ENCODE measurements at places on chromosomes 13 and 19. TPM values are rescaled to one million over a fixed set of nuclear protein-coding genes. Genes with fewer than 3 reads are reported as not detected.

GRCh38 chr19:39927524-39928356 is 6.7 kb downstream of the FCGBP start:
- no peak overlapping the region for H3K27ac ChIP-seq
- no peaks in the 10 kb centered on the region for H3K36me3 ChIP-seq
- peaks cover 3% of the 10 kb centered on the region for H3K27me3 ChIP-seq
- H3K4me1 ChIP-seq: no peaks in the 10 kb centered on the region

- DNase-seq: no peak
- no peak overlapping the region for H3K4me3 ChIP-seq
- H3K27me3 ChIP-seq: no peaks in the 10 kb centered on the region
- H3K27ac ChIP-seq: peak overlapping the region; percentile 76
These were observed 472.9 kb downstream of the FOXO1 start for GRCh38 chr13:40193286-40194223.

DNA sequence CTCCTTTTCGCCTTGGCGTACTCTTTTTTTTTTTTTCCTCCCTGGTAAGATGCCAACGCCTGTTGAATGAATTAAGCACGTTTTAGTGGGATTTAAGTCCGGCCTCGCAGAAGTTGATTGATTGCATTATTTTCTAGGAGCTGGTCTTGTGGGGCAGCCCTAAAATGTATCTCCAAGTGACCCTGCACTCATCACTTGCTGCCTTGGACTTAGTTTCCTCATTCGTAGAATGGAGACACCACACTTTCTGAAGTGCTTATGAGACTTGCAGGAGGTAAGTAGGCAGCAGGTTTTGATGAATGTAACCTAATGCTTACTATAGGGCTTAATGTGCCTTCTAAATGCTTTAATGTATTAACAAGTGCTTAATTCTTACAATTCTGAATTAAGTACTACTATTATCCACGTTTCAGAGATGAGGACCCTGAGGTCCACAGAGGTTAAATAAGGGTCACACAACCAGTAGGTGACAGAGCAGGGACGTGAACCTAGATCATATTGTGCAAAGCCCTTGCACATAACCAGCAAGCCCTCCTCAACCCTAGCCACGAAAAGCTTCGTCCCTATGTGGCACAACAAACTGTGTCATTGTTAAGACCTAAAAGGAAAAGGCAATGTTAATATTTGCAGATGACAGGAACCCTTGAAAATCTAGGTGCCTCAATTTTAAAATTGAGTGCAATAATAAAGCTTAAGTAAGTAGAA is 514 bp upstream of the ARGLU1 start:
- no peaks in the 10 kb centered on the region for H3K36me3 ChIP-seq
- H3K27ac ChIP-seq: peak overlapping the region; percentile 97
- peaks cover 46% of the 10 kb centered on the region for H3K4me1 ChIP-seq
- H3K4me3 ChIP-seq: peak overlapping the region; percentile 90
- no peak for DNase-seq
- no peaks in the 10 kb centered on the region for H3K27me3 ChIP-seq

DNA sequence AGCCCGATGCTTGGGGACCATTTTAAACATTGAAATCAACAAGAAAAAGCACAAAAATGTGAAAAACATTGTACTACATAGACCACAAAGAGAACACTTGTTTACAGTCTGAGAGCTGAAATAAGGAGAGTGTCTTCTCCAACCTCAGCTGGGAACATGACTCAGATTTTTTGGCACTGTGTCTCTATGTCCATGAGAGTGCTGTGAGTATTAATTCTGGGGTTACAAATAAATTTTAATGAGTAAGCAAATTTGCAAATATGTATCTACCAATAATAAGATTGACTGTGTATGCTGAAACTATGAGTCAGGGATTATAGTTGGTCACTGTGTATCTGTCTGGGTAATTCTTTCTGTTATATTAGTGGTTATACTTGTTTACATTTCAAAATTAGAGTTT is 174.0 kb downstream of the DCT start:
- no peak overlapping the region for H3K27ac ChIP-seq
- H3K27me3 ChIP-seq: no peaks in the 10 kb centered on the region
- H3K36me3 ChIP-seq: no peaks in the 10 kb centered on the region
- H3K4me3 ChIP-seq: no peak overlapping the region
- DNase-seq: no peak

- DNase-seq: peak; percentile 55
- H3K36me3 ChIP-seq: no peaks in the 10 kb centered on the region
- peaks cover 2% of the 10 kb centered on the region for H3K4me1 ChIP-seq
- no peak overlapping the region for H3K27ac ChIP-seq
- no peaks in the 10 kb centered on the region for H3K27me3 ChIP-seq
These were observed 4.3 kb upstream of the ZNF813 start for GRCh38 chr19:53463263-53463662.

- H3K36me3 ChIP-seq: peaks cover 91% of the 10 kb centered on the region
- no peak overlapping the region for H3K4me3 ChIP-seq
- H3K4me1 ChIP-seq: no peaks in the 10 kb centered on the region
- H3K27ac ChIP-seq: no peak overlapping the region
- H3K27me3 ChIP-seq: no peaks in the 10 kb centered on the region
These were observed 69.1 kb downstream of the RBM26 start for GRCh38 chr13:79336966-79337365.

DNA sequence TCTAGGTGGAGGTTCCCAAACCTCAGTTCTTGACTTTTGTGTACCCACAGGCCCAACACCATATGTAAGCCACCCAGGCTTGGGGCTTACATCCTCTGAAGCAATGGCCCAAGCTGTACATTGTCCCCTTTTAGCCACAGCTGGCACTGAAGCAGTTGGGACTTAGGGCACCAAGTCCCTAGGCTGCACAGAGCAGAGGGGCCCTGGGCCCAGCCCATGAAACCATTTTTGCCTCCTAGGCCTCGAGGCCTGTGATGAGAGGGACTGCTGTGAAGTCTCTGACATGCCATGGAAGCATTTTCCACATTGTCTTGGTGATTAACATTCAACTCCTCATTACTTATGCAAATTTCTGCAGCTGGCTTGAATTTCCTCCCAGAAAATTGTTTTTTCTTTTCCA is 30.2 kb downstream of the ING1 start:
- H3K4me3 ChIP-seq: no peak overlapping the region
- no peaks in the 10 kb centered on the region for H3K4me1 ChIP-seq
- no peak overlapping the region for H3K27ac ChIP-seq
- H3K36me3 ChIP-seq: no peaks in the 10 kb centered on the region

DNA sequence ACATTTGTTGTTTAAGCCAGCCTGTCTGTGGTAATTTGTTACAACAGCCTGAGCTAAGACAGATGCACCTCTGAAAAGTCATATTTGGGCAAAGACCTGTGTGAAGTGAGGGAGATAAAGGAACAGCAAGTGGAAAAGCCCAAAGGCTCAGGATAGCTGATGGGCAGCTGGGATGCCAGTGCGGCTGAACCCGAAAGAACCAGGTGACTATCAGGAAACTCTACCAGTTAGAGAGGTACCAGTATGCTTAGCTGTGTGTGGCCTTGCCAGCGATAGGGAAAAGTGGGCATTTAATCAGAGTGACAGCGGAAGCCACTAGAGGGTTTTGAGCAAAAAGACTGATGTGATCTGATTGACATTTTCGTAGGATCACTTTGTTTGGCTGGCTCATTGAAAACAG is 764.8 kb upstream of the GPC6 start:
- no peak overlapping the region for H3K27ac ChIP-seq
- H3K4me1 ChIP-seq: no peaks in the 10 kb centered on the region
- H3K27me3 ChIP-seq: no peaks in the 10 kb centered on the region
- DNase-seq: no peak

DNA sequence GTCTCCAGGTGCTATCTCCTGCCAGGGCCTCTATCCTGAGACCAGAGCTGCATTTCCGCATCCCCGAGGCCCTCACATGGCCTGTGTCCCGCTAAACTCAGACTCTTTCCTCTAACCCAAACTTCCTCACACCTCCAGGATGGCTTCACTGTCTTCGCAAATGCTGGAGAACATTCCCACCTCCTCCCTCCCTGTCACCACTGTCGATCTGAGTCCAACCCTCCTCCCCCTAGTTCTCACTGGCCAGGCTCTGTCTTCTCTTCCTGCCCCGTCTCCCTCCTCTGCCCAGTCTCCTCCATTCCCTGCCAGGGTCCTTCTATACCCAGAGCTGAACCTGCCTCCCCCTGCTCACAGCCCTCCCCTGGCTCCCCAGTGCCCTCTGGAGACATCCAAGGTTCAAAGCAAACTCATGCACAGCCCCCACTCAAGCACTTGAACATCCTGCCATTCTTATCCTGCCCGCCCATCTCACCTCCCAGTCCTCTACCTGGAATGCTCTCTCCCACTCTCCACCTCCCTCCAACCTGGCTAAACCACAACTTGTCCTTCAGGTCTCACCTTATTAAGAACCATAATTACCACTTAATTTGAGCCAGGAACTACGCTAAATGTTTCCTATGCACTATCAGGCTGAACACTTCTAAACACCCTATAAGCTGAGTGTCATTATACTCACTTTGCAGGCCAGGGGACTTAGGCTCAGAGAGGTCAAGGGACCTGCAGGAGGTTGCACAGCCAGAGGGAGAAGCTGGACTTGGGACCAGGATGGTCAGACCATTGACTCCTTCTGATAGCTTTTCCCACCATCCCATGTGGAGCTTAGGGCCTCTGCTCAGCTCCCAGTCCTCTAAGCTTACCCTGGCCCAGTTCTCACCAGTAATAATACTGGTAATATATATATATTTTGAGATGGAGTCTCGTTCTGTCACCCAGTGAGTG is 961 bp upstream of the VSIG10L start:
- DNase-seq: no peak
- peaks cover 19% of the 10 kb centered on the region for H3K4me1 ChIP-seq
- no peak overlapping the region for H3K4me3 ChIP-seq
- H3K27ac ChIP-seq: no peak overlapping the region
- no peaks in the 10 kb centered on the region for H3K27me3 ChIP-seq
- peaks cover 28% of the 10 kb centered on the region for H3K36me3 ChIP-seq

DNA sequence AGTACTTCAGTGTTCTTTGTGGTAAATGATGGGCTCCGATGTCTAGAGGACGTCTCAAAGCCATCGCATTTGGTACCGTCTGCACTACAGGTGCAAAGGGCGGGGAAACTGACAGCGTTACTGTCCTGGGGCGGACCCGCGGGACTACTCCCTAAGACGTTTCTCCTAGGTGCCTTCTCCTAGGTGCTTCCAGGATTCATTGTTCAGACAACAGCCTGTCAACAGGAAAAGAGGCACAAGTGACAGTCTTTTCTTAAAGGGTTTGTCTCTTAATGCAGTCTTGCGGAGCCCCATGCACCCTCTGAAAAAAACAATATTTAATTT is 1.4 kb downstream of the SERTM1 start:
- H3K27ac ChIP-seq: no peak overlapping the region
- no peaks in the 10 kb centered on the region for H3K36me3 ChIP-seq

DNA sequence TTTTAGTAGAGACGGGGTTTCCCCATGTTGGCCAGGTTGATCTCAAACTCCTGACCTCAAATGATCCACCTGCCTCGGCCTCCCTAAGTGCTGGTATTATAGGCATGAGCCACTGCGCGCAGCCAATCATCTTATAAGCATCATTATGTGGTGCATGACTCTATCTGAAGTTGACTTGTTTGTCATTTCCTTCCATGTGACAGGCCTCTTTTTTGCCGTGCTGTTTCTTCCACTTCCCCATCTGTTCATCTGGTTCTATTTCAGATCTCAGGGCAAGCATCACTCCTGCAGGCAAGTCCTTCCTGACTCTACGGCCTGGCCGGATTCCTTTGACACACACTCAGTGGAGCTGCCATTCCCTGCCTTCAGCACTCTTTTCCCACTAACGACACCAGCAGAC is 15.2 kb downstream of the COL5A3 start:
- H3K4me1 ChIP-seq: no peaks in the 10 kb centered on the region
- H3K4me3 ChIP-seq: no peak overlapping the region
- no peak overlapping the region for H3K27ac ChIP-seq
- peaks cover 11% of the 10 kb centered on the region for H3K36me3 ChIP-seq

DNA sequence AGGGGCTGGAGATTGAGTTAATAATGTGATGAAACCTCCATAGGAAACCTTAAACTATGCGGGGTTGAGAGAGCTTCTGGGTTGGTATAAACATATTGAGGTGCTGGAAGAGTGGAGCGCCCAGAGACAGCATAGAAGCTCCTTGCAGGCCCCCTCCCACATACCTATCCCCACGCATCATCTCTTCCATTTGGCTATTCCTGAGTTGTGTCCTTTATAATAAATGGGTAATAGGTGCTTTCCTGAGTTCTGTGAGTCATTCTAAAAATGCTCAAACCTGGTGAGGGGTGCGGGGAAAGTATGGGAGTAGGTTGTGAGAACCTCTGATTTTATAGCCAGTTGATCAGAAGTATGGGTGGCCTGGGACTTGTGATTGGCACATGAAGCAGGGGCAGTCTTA is 14.6 kb downstream of the CCDC122 start:
- DNase-seq: no peak
- H3K4me3 ChIP-seq: no peak overlapping the region
- no peak overlapping the region for H3K27ac ChIP-seq
- H3K27me3 ChIP-seq: no peaks in the 10 kb centered on the region
- no peaks in the 10 kb centered on the region for H3K36me3 ChIP-seq

DNA sequence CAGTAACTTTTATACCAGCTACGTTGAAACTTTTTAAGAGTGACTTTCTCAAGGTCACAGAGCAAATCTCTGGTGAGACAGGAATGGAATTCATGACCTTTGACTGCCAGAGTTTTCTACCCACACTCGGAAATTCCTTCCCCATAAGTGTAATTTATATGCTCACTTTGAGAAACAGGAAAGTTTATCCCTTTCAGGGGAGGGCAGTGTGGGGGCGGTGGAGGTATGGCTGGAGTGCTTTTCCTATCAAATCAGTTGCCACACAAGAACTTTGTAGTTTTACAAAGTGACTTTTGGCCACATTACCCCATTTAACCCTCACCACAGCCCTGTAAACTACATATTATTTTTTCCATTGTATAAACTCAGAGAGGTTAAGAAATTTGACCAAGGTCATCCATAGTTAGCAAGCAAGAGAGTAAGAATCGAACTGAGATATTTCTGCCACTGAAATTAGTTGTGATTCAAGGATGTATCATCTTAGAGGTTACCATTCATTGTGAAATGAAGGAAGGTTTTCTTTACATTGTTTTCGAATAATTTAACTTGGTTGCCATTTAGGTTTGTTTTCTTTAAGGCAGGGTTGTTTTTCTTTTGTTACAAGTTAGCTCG is 5.9 kb downstream of the KLF12 start:
- no peaks in the 10 kb centered on the region for H3K36me3 ChIP-seq
- H3K27ac ChIP-seq: no peak overlapping the region
- H3K4me3 ChIP-seq: no peak overlapping the region
- no peaks in the 10 kb centered on the region for H3K27me3 ChIP-seq

GRCh38 chr13:20489185-20489820 is 36.4 kb downstream of the CRYL1 start:
- H3K4me1 ChIP-seq: no peaks in the 10 kb centered on the region
- H3K4me3 ChIP-seq: no peak overlapping the region
- no peak for DNase-seq
- H3K27ac ChIP-seq: no peak overlapping the region
- H3K36me3 ChIP-seq: peaks cover 20% of the 10 kb centered on the region

- H3K27ac ChIP-seq: no peak overlapping the region
- H3K4me3 ChIP-seq: no peak overlapping the region
- peaks cover 8% of the 10 kb centered on the region for H3K27me3 ChIP-seq
- H3K4me1 ChIP-seq: no peaks in the 10 kb centered on the region
These were observed 338.0 kb downstream of the TEX29 start for GRCh38 chr13:111658145-111659100.

GRCh38 chr13:64071352-64071751 is 2655.7 kb upstream of the PCDH20 start:
- H3K4me3 ChIP-seq: no peak overlapping the region
- H3K27ac ChIP-seq: no peak overlapping the region
- no peaks in the 10 kb centered on the region for H3K4me1 ChIP-seq

- H3K4me1 ChIP-seq: no peaks in the 10 kb centered on the region
- no peak for DNase-seq
These were observed 28.8 kb downstream of the CELF5 start for GRCh38 chr19:3253270-3253669.

SMIM44 gene
- not detected for total RNA-seq

STARD13 gene
- 61.0 TPM for total RNA-seq

TEX26 gene
- total RNA-seq: 0.27 TPM

POGLUT2 gene
- 5.9 TPM for total RNA-seq

PSG4 gene
- total RNA-seq: not detected
